Activated CD8-positive, alpha-beta memory T cell treated with anti-CD3 and anti-CD28 coated beads, Interleukin-2, amount 10 ng/mL, durations not matched to agents 7 days and 5 days (primary cell): ENCODE measurements at places on chromosomes 2 and 18.

DNA sequence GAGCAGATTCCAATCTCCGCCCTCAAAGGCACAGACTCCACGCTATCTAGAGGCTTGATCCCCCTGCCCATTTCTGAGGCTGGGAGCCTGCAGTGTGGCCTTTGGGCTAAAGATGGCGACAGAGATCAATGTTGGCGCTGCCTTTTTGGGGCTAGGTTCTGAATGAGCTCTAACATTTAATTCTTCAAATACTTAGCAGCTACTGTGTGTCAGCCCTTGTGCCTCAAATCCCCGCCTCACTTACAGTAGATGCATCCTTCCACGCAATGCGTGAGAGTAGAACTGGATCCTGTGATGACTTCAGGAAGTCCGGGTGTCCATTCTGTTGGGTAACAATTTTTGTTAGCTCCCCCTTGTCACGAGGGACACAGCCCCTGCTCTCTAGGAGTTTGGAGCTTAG, 12.4 kb downstream of the IL1F10 start:
- DNase-seq: peak; percentile 68

GRCh38 chr2:222972420-222972819, 79.6 kb upstream of the KCNE4 start:
- no peak for DNase-seq

- no peak for DNase-seq
Measured at GRCh38 chr2:241451840-241452506, 56.4 kb downstream of the STK25 start.

- DNase-seq: no peak
Measured at GRCh38 chr2:57372237-57372984, 674.2 kb upstream of the VRK2 start.

GRCh38 chr2:157587576-157587975, 41.1 kb downstream of the ACVR1C start:
- DNase-seq: no peak

GRCh38 chr2:28465148-28465885, 30.5 kb upstream of the PLB1 start:
- no peak for DNase-seq
